IMR-90 (cell line): ENCODE measurements at places on chromosomes 6 and 20. TPM values are rescaled to one million over a fixed set of nuclear protein-coding genes. Genes with fewer than 3 reads are reported as not detected.

Gene PAX1
- total RNA-seq: not detected in 2 replicates

Gene ZNF165
- 0.28 and 0.36 TPM in 2 replicates for total RNA-seq

Gene AVP
- not detected in 2 replicates for total RNA-seq

Gene LAMA2
- 12.5 and 13.3 TPM in 2 replicates for total RNA-seq

Gene CTAGE9
- not detected in 2 replicates for total RNA-seq

Gene GJA1
- total RNA-seq: 314 and 323 TPM in 2 replicates

Gene EEF1A2
- total RNA-seq: 1.3 and 2.2 TPM in 2 replicates

Gene MEP1A
- not detected in 2 replicates for total RNA-seq

Gene PCK1
- total RNA-seq: not detected in 2 replicates

Gene SLC22A1
- total RNA-seq: 0.28 TPM in 1 of 2 replicates, not detected in the other

Gene UBD
- total RNA-seq: not detected in 2 replicates

Gene CST2
- not detected in 2 replicates for total RNA-seq

Gene PTPRK
- 66.1 and 80.8 TPM in 2 replicates for total RNA-seq

Gene EPPIN
- total RNA-seq: not detected in 2 replicates

Gene MAS1L
- not detected in 2 replicates for total RNA-seq

Gene CGAS
- total RNA-seq: 1.6 and 4.2 TPM in 2 replicates

Gene OPRM1
- not detected in 2 replicates for total RNA-seq

Gene BTNL2
- total RNA-seq: not detected in 2 replicates

Gene DEFB127
- total RNA-seq: not detected in 2 replicates

Gene MMP24OS
- 5.9 and 7.2 TPM in 2 replicates for total RNA-seq

Gene SLC13A3
- 2.5 and 2.8 TPM in 2 replicates for total RNA-seq

Gene PDE7B
- total RNA-seq: 12.4 and 15.6 TPM in 2 replicates

Gene SLC17A1
- not detected in 2 replicates for total RNA-seq

Gene MED23
- 38.3 and 40.7 TPM in 2 replicates for total RNA-seq

Gene ASIP
- not detected in 2 replicates for total RNA-seq

Gene SMPDL3A
- 9.7 and 9.9 TPM in 2 replicates for total RNA-seq
